GM18507 (cell line): ENCODE measurements at places on chromosomes 5 and 9.
A peak's percentile ranks its signal among the peaks of the same experiment; 100 is the strongest.

GRCh38 chr5:177312649-177313181 is 1.0 kb upstream of the MXD3 start:
- no peak for DNase-seq

GRCh38 chr5:157486861-157487260 is 26.8 kb downstream of the NIPAL4 start:
- no peak for DNase-seq

DNA sequence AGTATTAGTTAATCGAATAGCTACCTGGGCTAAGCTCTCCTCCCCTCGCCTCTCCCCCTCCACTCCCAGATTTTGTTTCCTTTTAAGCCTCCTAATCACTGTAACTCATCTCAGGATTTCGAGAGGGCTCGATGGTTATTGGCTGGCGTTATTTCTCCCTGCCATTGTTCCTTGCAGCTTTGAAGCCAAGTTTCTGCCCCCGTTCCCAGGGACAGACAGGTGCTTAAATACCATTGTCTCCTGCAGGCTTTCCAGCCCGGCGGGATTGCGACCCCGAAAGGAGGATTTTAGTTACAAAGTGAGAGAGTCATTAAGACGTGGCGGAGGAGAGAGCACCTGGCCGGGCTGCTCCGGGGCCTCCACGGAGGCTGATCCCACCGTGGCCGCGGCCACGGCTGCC is 46.2 kb downstream of the ASS1 start:
- DNase-seq: no peak

DNA sequence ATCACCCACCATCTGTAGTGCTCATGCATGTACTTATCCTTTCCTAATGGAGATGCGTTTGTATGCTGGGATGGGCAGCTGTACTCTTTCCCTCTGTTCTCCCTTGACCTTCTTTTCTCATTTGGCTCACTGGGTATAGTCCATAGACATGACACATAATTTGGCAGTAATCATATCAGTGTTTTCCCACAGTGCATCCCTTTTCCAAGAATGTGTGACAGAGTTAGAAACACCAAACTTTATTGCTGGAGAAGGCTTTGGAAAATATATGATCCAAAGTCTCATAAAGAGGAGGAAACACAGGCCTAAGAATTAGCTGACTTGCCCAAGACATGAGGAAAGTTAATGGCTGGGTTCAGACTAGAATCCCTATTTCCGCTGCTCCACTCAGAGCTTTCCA is 1233.4 kb upstream of the DMAC1 start:
- DNase-seq: no peak

- DNase-seq: no peak
Measured at GRCh38 chr5:120446901-120447300, 17.2 kb upstream of the PRR16 start.

DNA sequence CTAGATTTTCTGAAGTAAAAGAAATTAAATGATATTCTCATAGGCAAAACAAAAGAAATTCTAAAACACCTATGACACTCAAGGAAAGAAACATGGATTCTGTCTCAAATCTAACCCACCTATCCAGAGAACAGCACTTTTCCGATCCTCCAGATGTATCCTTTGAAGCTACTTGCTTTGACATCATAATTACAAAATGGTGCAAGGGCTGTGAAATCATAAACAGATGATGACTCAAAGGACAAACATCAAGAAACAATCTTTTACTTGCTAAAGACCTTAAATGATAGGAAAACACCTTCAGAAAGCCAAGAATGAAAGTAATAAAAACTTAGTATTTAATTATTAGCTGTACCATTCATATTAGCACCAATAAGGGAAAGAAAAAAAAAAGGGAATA is 202.6 kb downstream of the DENND1A start:
- DNase-seq: no peak

DNA sequence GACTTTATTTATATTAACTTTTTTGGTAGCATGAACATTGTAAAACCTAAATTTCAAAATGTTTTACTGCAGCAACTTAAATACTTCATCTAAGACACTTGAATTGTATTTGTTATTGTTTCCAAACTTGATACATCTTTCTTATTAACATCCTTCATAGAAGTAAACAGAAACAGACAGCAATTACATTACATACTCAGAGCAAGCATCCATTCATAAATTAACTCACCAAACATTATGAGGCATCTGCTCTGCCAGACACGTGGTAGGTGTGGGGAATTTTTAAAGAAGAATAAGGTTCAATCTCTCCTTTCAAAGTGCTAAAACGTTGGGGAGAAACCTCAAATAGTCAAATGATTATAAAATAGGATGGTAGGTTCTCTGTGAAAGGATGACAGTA is 130.8 kb downstream of the MUSK start:
- DNase-seq: no peak

- no peak for DNase-seq
Measured at GRCh38 chr9:133758228-133758627, 20.1 kb upstream of the SARDH start.

DNA sequence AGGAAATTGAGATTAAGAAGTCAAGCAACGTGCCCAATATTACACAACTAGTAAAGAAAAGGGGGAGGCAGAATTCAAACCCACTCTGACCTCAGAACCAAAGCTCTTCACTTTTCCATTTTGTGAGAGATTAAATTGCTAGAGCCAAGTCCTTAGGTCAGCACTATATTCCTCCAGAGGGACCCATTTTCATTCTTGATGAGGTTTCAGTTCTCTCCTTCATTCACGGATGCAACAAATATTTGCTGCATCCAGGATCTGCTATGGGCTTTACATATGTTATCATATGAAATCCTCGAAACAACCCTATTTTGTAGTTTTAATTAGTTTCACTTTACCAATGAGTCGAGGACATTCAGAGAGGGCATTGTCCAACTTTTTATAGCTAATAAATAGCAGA is 239.2 kb downstream of the EFNA5 start:
- DNase-seq: no peak

DNA sequence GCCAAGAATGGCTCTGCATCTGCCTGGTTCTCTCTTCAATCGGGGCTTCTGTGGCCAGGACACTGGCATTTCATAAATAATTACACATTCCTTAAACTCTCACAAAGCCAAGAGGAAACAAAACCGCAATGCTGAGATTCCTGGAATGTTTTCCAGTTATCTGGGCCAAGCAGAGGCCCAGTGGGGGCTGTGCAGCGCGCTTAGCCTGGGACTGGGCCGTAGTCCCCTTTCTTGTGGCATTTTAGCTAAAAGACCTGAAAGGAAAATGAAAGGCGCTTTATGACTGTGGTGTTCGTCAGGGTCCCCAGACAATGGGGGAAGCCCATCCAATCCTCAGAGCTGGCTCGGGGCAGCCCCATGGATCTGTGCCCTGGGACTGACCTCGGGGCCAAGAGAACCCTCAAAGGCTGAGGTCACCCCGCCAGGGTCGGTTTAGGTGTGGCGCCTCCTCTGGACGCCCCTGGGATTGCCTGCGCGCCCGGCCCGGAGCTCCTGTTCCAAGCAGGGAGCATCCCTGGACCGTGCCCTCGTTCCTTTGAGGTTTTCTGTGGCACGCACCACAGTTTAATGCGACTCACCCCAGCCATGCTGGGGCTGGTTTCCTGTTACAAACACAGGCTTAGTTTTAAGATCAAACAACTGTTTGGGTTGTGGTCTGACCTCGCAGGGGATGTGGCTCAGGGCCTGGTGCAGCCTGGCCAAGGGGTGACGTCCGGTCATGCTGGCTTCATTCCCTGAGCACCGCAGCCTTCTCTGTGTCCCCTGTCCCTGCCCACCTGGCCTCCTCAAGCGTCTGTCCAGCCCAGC is 51.5 kb upstream of the NKD2 start:
- DNase-seq: no peak

- DNase-seq: no peak
Measured at GRCh38 chr9:89454498-89455355, 43.2 kb downstream of the SEMA4D start.

GRCh38 chr9:138009016-138009802 is 131.6 kb downstream of the CACNA1B start:
- DNase-seq: no peak

- no peak for DNase-seq
Measured at GRCh38 chr5:39654715-39655114, 229.9 kb upstream of the DAB2 start.

DNA sequence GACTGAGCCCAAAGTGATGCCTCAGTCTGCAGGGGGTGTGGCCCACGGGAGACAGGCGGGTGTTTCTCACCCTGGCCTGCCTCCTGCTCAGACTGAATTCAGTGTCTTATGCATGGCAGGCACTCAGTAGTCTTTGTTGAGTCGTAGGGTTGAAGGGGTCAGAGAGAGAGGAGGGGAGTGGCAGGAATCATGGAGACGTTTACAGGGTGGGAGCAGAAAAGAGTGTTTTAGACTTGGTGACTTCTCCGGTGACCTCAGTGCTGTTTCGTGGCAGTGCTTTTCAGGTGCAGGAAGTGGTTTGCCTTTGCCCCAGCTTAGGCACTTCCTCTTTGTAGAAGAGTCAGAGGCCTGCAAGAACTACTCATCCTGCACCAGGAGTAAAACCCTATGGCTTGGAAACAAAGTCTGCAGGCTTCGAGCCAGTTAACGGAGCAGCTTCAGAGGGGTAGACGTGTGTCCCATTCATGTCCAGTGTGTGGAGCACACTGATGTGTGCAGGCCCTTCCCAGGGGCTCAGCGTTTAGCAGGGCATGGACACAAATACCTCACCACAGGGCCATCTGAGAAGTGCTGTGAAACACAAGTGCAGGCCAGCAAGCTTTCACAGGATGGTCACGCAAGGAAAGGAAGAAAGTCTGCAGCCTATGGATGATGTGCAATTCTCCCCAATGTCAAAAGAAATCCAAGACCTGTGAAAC is 24.5 kb upstream of the SEMA4D start:
- peak; percentile 62 for DNase-seq

DNA sequence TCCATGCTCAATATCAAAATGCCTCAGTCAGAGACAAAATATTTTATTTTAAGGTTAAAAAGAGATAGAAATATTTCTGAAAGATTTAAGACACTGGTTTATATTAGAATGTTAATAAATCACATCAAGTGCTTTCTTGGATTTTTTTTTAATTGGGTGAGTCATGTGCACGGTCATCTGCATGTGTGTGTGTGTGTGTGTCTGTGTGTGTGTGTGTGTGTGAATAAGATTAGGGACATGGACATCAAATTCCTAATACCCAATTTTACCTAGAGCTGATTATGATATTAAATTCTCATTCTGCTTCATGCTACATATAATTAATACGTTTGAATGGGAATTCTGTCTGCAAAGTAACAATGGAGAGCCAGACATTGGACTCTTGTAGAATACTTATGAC is 122.9 kb downstream of the BASP1 start:
- no peak for DNase-seq

- DNase-seq: no peak
Measured at GRCh38 chr5:31213257-31213656, 19.8 kb downstream of the CDH6 start.

DNA sequence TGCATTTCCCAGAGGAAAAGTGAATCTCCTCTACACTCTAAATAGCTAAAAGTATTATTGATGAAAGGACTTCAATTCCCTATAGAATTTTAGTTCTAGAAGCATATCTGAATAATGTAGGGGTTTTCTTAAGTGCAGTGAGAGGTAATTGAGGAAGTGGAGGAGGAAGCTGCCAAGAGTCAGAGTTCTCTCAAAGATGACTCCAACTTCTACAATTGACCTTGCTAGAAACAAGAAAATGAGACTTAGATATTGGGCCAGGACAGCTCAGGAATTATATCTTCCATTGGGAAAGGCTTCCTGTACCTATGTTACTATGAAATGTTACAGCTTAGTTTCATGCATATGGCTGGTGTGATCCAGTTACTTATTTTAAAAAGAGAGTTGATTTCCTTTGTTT is 10.4 kb upstream of the F2R start:
- no peak for DNase-seq

- no peak for DNase-seq
Measured at GRCh38 chr9:90925581-90926257, 124.1 kb downstream of the SYK start.

- no peak for DNase-seq
Measured at GRCh38 chr9:134177624-134178393, 13.4 kb upstream of the RNU6ATAC start.

GRCh38 chr5:79576606-79577289 is 35.5 kb upstream of the TENT2 start:
- no peak for DNase-seq

DNA sequence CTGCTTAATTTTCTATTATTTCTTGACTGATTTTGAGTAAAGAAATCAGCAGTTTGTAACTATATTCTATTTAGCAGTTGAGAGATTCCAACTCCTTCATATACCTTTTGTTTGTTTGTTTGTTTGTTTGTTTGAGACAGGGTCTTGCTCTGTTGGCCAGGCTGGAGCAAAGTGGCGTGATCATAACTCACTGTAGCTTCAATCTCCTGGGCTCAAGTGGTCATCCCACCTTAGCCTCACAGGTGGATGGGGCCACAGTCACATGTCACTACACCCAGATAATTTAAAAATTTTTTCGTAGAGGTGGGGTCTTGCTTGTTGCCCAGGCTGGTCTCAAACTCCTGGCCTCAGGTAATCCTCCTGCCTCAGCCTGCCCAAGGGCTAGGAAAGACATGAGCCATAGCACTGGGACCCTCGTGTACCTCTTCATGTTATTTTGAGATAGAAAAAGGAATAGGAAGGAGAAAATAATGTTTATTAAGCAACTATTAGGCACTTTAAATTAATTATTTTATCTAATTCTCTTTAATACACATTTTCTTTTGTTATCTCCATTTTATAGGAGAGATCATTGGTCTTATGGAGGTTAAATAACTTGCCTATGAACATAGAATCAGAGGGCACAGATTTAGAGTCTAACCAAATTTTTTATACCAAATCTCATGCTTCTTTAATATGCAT is 133.0 kb downstream of the ZNF608 start:
- no peak for DNase-seq

DNA sequence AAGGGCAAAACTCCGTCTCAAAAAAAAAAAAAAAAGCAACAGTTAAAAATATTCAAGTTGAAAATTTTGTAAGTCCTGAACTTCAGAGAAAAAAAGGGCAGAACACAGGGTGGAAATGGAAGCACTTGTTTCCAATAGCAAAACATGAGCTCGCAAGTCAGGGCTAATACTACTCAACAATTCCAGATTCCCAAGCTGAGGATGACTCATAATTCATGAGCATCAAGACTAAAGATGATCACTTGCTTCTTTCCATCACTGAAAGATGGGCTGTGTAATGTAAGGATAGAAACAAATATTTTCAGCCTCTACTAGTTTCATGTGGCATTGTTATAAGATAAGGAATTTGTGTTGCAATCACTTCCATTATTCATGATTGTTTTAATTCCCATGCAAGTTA is 33.5 kb upstream of the FST start:
- DNase-seq: no peak

DNA sequence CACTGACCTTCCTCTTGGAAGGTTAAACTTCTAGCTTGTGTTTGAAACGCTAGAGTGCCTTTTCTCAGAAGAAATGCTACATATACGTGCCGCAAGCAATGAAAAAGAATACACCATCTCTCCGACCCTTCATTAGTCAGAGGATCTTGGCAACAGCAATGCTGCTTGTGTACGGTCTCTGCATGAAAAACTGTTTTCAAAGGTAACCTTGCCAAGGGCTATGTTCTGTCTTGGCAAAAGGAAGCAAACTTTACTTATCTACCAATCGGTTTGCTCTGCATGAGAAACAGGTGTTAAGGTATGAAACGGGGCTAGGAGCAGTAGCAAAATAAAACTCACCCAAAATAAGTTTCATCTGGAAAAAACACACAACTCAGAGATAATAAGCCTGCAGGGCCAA is 297.8 kb downstream of the FBXL17 start:
- no peak for DNase-seq
